ENCODE measurements at places on chromosomes 12 and 14.

- DNase-seq, result no peak
These were observed 250.9 kb downstream of the C12orf75 start for GRCh38 chr12:105581420-105581819.

DNA sequence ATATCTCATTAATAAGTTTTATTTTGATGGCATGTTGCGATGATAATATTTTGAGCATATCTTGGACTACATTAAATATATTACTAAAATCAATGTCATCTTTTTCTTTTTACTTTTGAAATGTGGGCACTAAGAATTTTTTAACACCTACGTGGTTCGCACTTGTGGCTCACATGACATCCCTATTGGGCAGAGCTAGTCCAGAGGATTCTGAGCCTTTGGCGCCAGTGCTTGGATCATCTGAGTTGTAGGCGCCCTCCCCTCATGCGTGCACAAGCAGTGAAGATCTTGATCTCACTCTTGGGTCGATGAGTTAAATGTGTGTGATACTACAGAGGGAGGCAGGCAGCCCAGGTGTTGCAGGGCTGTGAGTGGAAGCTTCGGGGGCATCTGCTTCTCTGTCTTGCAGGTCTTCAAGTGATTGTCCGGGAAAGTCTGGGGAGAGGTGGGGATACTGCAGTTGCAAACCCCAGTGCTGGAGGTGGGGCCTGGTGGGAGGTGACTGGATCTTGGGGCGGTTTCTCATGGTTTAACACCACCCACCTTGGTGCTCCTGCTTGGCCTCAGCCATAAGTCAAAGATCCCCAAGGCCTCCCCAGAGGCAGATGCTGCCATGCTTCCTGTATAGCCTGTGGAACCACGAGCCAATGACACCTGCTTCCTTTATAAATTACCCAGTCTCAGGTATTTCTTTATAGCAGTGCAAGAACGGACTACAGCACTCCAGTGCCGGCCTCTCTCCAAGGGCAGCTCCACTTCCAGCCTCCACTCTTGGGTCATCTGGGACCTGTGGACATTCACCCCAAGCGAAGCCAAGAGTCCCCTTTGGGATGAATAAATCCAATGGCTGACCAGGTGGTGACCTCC is 46.1 kb upstream of the PPP2R5C start:
- DNase-seq, result no peak

GRCh38 chr12:27607591-27607990 is 83.6 kb downstream of the PPFIBP1 start:
- no peak for DNase-seq

DNA sequence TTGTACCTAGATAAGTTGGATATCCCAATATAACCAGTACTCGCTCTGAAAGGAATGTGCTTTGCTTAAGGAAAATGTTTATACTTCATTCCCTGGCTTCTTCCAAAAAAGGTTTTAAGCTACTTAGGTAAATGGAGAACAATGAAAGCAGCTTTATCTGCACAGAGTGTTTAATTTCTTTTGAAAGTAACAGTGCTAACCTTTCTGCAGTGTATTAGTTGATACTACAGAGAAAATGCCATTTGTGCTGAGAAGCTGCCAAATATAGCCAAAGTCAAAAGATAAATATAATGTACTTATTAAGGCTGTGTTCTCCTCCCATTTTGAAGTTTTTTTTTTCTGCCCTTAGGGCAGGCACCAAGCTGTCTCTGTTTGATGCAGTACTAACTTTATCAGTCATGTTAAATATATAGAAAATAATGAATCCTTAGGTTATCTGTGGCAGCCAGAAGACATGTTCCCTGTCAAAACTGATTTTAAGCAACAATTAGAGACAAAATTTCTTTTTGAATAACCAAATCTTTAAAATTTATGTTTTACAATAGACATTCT is 145.4 kb upstream of the KITLG start:
- DNase-seq, result no peak

- no peak for DNase-seq
These were observed 32.6 kb downstream of the CD163L1 start for GRCh38 chr12:7411343-7411742.

DNA sequence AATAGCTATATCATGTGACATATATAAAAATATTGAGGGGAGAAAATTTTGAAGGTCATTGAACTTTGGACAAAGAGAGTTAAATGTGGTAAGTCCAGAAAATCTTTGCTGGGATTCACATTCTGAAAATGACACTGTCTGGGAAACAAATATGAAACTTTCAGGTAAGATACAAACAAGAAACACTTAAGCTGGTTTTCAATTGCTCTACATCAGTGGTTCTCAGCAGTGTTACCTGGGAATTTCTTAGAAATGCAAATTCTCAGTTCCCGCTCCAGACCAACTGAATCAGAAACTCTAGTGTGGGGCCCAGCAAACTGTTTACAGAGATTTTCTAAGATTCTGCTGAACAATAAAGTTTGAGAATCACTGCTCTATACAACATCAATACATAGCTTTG is 3.6 kb upstream of the CDK17 start:
- no peak for DNase-seq

DNA sequence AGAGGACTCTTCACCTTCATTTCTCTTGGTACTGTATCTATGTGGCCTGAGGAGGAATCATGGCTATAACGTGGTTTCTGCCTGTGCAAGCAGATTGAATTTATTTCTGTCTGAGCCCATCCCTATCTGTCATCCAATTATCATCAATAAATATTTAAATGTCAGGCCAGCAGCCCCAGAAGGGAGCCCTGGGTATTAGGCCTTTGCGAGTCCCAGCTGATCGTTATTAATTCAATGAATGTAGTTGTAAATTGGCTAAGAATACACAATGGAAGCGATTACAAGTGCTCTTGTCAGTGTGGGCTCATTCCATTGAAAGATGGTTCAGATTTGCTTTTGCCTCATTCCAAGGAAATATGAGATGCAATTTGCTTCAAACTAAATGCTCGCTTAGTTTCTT is 142.0 kb downstream of the KTN1 start:
- no peak for DNase-seq

DNA sequence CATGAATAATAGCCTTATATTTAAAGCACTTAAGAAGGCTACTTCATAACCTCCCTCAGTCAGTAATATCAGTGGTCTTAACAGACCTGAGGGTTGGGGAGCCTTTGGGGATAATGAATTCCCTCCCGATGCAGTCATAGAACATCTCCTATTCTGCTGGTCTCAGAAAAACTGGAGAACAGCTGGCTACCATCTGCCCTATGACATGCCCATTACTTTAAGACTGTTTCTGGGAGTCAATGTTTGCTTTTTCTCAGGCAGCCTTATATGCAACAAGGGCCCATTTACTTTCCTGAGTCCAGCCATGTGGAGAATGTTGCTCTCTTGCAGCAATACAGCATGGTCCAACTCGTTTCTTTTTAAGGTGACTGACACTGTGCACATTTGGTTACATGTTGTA is 161.7 kb upstream of the PARP11 start:
- no peak for DNase-seq

- DNase-seq, result no peak
These were observed 9.2 kb downstream of the DNAH10 start for GRCh38 chr12:123771261-123771660.

GRCh38 chr14:65847075-65847847 is 434.7 kb downstream of the FUT8 start:
- no peak for DNase-seq

DNA sequence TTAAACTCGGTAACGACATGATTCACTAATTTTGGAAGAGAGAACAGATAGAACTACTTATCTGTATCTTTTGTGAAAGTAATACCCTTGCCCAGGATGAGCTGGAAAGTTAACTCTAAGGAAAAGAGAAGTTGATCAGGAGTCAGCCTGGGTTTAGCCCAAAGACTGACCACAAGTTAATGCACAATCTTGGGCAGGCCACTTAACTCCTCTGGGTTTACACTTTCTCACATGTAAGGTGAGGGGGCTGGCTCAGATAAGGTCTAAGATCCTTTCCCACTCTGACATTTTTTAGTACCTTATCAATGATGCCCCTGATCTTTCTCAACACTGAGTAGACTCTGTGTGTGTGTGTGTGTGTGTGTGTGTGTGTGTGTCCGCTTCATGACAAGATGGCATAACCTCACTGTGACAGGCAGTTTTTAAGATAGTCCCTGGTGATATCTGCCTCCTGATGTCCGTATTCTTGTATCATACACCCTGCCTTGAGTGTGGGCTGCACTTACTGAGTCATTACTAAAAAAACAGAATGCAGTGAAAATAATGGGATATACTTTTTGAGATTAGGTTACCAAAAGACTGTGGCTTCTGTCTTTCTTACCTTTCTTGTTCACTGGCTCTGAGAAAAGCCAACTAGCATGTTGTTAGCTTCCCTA is 56.2 kb upstream of the CCDC198 start:
- no peak for DNase-seq

DNA sequence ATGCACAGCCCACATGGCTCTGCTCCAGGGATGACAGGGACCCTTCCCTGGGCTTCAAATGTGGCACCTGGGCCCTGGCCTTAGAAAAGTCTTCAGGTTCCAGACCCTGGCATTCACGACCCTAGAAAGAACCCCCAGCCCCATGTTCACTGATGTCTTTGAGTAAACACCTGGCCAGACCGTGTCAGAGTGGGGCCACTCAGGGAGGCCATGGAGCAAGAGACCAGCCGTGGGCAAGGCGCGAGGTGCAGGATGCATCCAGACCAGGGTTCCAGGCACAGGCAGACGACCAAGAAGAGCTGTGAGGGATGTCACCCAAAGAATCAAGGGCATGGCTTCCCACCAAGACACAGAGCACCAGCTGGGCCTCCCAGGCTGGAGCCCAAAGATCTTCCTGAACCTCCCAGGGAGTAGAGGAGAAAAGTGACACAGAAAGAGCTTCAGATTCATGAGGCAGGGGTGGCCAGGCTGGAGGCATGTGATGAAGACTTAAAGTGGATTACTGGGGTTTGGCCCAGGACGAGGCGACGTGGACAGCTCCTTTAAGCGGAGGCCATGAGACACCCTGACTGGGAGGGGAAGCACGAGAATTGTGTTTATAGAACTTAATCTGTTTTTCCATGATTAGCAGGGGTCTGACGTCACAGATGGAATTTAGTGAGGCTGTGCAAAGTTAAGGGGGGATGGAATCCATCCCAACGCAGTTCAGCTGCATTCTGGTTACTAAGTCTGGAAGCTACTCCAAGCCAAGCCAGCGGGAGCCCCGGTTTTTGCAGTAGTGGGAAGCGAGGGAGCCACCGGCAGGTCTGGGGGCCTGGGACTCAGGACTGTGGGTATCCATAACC is 61.6 kb downstream of the ARL6IP4 start:
- no peak for DNase-seq

- no peak for DNase-seq
These were observed 19.8 kb upstream of the DHRS4 start for GRCh38 chr14:23933742-23934128.

DNA sequence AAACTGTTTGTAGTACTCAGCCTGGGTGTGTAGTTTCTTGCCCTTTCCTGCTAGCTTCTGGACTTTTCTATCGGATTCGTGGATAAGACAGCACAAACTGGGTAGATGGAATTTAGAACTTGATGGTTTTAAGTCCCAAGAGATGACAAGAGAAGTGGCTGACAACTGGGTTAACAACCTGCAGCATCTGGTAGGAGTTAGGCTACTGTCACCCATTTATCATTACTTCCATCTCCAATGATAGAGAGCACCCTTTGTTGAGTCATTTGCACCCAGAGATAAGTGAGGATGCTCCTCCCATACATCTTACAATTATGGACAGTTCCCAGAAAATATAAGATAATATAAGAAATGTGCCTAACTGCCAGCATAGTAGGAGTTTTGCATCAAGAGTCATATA is 50.2 kb upstream of the FLRT2 start:
- DNase-seq, result no peak

GRCh38 chr14:99401621-99402284 is 78.9 kb downstream of the SETD3 start:
- no peak for DNase-seq

DNA sequence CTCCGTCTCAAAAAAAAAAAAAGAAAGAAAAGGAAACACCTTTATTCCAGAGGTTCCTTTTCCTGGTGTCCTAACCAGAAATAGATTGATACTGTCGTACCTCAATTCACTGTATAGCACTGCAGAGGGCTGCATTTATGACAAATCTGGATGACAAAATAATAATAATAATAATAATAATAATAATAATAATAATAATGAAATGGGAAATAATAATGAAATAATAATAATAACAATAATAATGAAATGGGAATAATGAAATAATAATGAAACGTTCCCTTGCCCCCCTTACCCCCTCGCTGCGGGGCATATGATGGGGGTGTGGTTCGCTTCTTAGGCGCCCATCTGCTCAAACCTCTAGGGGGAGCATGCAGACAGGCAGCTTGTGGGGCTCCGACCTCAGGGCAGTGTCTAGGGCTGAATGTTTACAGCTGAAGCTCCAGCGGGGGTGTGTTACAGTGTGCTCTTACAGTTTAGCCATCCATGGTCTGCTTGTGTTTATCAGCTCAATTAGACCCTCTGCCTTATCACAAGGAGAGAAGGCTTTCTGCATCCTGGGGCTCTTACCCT is 1088.3 kb upstream of the SEL1L start:
- no peak for DNase-seq

GRCh38 chr12:109725321-109726105 is 11.9 kb downstream of the FAM222A start:
- no peak for DNase-seq

GRCh38 chr14:68389943-68390342 is 402.9 kb downstream of the ZFP36L1 start:
- DNase-seq, result no peak

- DNase-seq, result no peak
These were observed 789.6 kb downstream of the NRXN3 start for GRCh38 chr14:78959674-78960264.

GRCh38 chr12:15928870-15929571 is 17.9 kb downstream of the DERA start:
- DNase-seq, result no peak

DNA sequence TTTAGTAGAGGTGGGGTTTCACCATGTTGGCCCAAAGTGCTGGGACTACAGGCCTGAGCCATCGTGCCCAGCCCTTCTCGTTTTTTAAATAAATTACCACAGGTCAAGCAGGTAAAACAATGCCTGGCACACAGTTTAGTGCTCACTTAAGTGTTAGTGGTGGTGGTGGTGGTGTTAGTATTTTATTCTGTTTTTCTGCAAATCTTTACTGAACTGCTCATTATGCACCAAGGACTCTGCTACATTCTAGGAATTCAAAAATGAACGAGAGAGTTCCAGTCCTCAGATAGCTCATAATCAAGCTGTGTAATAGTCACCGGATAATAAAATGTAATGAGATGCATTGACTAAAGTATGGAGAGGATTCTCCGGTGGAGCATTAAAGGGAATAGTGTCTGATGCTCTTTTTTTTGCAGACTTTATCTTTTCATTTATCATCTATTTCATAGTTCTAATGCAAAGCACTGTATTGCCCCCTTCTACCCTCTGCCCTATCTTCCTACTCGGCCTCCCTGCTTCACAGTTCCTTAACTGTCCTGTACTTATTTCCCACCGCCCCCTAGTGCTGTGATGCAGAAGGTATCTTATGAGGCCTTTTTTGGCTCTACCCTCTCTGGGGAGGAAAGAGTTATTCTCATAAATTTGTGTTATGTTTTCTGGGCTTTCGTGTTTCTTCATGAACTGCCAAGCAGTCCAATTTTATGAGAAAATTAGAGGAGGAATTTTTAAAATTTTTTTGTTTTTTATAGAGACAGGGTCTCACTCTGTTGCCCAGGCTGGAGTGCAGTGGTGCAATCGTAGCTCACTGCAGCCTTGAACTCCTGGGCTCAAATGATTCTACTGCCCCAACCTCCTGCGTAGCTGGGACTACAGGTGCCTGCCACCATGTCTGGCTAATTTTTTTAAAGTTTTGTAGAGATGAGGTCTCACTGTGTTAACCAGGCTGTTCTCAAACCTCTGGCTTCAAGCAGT is 1.0 kb downstream of the ITFG2 start:
- DNase-seq, result no peak

Data from cortex of kidney (tissue), 1 donor.